T-helper 22 cell (primary cell): ENCODE measurements at places on chromosomes 1 and 21.

DNA sequence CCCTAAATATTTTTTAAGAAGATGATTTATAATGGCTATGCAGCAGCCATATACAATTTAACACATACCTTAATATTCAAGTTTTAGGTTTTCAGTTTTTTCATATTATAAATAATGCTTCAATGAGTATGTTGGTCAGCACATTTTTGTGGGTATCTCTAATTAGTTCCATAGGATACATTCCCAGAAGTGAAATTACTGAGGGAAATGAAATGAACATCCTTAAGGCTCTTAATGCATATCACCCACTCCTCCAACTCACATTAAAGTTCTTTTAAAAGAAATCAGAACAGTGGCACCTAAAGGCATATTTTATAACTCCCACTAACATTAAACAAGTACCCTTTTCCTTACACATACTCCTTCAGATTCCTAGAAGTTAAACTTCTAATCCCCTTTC is 56.1 kb downstream of the EYA3 start:
- no peak for DNase-seq

DNA sequence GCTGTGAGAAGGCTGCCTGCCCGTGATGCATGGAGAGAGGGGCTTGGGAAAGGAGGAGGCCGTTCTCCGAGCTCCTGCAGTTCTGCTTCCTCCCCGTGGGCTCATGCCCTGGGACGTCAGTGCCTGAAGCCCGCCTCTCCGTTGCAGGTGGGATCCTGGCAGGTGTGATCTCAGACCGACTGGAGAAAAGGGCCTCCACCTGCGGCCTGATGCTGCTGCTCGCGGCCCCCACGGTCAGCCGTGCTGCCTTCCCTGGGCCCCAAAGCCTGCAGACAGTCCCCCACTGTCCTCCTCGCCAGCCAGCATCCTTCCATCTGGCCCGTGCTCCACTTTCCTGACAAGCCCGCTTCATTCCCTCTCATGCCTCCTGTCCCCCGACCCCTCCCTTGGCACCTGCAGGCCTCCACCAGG is 50.9 kb downstream of the SLC37A1 start:
- no peak for DNase-seq

- no peak for DNase-seq
Observed at GRCh38 chr1:21668232-21668950, 766 bp downstream of the RAP1GAP start.

- DNase-seq, result no peak
Observed at GRCh38 chr1:53895421-53895820, 1.4 kb downstream of the DIO1 start.

DNA sequence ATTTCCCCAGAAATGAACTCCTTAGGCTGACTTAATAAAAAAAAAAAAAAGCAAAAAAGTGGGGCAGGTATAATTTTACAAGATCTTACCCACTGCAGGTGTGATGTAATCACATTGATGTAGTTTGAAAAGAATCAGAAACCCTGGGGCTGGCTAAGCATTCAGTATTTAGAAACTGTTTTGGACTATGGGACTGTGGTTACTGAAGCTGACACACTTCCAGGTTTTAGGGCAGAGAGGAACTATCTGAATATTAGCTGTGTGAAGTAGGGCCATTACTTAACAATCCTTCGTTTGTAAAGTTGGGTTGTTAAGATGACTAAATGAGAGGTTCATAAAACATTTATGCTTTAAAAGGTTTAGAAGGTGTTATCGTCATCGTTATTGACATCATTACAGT is 165.3 kb downstream of the FASLG start:
- DNase-seq, result no peak

GRCh38 chr21:27586326-27586725 is 619.4 kb upstream of the ADAMTS5 start:
- DNase-seq, result no peak

- DNase-seq, result no peak
Observed at GRCh38 chr1:202658251-202658759, 51.9 kb downstream of the SYT2 start.

DNA sequence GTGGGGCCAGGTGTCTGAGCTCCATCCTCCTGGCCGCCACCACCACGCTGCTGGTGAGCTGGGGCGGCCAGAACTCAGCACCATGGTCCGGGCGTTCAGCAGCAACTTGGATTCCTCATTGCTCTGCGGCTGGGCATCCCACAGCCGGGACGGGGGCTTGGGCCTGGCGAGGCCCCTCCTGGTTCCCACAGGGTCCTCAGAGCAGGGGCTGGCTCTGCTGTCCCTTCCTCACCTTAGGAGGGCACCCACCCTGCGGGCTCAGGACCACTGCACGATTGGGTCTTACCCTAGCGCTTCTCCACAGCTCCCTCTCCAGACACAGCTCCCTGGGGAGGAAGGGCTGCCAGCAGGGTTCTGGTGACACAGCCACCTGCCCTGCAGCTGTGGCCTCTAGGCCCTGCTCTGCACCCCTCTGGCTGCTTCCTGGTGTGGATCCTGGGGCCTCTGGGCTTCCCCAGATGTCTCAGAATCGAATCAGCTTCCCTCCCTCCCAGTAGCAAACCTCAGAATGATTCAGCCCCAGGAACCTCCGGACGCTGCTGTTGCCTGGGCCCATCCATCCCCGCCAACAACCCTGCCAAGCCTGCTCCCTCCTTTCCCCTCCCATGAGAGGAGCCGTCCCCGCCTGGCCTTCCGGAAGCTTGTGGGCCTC is 25.0 kb downstream of the CRYAA start:
- no peak for DNase-seq

DNA sequence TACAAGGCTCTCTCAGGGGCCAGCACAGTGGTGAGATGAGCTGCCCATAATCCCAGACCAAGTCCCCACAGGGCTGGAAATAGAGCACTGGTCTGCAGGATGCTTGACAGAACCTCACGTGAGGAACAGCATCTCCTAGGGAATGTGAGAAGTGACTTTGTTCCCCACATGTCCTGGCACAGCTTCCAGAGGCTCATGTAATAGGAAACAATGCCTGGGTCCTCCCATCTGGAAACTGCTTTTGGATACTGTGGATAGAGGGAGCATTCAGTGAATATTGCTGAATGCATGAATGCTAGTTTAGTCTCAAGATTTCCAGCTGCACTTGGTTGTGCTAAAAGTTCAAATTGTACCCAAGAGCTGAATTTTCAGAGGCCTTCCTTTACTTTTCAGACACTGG is 146.2 kb downstream of the TNR start:
- no peak for DNase-seq

DNA sequence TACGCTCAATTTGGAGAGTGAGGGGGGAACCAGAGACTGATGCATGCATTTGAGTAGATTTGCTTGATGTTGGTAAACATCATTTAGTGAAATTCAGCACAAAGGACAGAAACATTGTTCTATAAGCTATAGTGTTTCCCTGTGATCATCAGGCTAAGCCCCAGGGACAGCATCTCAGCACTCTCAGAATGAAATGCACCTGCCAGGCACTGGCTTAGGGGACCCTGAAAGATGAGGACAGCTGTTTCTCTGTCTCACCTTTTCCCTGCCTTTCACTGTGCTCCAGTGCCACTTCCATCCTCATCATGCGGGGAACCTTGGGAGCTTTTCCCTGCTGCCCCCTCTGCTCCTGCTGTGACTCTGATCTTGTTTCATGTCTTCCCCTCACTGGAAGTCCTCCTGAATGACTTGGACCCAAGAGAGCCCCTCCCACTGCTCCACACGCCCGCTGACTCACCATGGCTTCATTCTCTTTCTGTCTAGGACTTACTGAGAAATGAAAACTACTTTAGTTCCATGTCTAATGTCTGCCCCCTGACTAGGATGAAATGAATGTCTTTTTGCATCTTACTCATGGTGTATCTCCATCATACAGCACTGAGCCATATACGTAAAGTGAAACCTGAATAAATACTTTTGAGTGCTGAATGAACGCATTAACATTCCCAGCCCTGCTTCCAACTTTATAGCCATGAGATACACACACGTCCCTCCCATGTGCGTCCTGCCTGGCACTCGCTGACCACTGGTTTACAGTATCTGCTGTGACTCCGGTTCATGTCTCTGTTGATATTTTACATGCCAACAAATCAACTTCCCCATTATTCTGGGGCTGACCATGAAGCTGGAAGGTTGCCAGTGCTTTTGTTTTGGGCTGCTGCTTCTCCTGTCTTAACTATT is 182.0 kb downstream of the PCP4 start:
- no peak for DNase-seq
